ENCODE measurements at places on chromosomes 12 and 14.

GRCh38 chr12:116361414-116362223 is 84.1 kb upstream of the MED13L start:
- no peak for DNase-seq

- no peak for DNase-seq
These were observed 150.0 kb upstream of the CRY1 start for GRCh38 chr12:107243341-107243740.

DNA sequence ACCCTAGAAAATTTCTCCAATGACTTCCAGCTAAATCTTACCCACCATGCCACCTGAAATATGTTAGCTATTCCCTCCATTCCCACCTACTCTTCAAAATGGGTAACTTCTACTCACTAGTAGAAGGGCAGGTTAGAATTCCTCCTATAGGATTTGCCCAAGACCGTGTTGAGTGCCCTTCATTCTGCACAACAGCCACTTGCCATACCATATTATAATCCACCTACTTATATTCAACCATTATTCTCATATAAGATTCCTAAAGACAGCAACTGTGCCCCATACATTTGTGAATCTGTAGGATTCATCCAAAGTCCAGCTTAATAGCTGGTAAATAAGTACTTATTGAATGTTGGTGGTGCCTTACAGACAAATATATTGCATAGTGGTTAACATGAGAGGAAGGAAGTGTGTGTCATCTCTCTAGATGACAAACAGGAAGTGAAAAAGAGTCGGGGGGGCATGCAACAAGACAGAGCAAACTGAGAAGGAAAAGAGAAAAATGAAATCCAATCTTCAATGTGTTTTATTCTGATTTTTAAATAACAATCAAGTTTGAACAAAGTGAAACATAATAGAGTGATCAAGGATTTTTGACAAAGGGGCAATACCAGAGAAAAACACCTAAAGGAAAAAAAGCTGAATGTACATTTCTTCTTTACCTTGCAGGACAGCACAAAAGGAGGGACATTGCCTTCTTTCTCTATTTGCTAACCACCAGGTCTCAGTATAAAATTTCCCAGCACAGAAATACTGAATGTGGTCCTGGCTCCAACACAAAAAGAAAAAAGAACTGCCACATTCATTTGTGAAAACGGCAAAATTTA is 389.3 kb upstream of the USP15 start:
- DNase-seq = no peak

DNA sequence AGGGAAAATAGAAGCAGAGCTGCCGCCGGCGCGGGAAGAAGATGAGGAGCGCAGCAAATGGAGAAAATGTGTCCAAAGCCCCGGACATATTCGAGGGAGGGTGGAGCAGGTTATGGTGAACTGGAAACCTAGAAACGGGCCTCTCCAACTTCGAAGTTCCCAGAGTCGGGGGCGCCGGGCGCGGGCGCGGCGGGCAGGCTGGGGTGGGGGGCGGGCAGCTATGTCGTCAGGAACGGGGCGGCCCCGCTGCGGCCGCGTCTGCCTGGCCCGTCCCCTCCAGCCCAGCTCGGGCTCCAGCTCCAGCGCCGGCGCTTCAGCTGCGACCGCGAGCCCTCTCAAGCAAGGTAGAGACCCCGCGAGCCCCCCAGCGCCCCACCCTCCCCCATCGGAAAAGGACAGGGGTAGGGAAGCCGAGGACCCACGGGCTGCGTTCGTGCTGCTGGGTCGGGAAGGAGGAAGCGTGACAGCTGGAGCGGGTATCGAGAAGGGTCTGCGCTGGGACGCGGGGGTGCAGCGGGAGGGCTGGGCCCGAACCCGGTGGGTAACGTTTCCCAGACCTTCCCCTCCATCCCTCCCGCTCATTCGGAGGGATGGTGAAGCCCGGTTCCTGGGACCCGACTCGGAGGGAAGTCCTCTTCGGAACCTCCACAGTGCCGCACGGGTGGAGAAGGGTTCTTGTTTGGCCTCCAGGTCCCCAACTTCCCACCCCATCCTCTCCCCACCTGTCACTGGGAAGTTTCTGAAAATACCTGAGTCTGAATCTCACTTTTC is 1.0 kb downstream of the DGKA start:
- DNase-seq = no peak

DNA sequence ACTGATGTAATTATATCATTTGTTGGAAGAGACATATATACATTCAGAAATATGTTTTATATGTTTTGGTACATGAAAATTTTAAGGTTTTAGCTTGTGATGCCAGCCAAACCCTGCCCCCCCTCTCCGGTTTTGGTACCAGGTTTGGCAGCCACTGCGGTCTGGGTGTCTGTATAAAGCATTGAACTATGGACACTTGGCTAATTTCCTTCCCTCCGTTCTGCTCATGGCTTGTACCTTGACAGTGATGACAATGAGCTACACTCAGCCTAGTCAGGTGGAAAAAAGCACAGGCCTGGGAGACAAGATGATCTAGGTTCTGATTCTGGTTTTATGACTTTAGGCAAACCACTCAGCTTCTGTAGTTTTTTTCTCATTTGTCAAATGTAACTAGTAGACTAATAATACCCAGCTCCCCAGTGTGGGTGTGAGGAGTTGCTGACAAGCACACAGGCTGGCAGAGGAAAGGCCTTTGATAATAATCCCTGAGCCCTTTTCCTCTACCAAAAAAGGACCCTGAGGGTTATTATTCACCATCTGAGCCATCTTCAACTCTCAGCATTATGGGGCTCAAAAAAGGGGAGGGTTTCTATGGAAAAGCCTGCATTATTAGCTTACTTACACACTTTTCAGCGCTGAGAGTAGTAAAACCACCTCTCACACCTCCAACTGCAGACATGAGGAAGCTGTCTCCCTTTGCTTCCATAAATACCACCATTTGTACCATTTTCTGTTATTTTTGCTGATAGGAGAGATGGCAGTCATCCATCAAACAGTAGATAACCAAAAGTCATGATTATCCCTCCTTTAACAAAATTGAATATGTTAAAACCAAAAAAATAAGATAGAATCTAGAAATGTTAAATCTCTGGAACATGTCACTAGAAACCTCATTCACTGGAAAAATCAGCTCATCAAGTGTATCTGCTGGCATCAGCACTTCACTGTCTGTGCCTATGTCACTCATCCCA is 76.3 kb upstream of the PSMC1 start:
- no peak for DNase-seq

GRCh38 chr12:47850153-47851084 is 30.7 kb upstream of the HDAC7 start:
- no peak for DNase-seq

- DNase-seq = no peak
These were observed 900.9 kb downstream of the BCL11B start for GRCh38 chr14:98371141-98371540.

- DNase-seq = no peak
These were observed 463.0 kb downstream of the AACS start for GRCh38 chr12:125528281-125528680.

- no peak for DNase-seq
These were observed 19.3 kb upstream of the KRT86 start for GRCh38 chr12:52254965-52255751.

GRCh38 chr12:99004799-99005466 is 359.8 kb downstream of the APAF1 start:
- DNase-seq = no peak

DNA sequence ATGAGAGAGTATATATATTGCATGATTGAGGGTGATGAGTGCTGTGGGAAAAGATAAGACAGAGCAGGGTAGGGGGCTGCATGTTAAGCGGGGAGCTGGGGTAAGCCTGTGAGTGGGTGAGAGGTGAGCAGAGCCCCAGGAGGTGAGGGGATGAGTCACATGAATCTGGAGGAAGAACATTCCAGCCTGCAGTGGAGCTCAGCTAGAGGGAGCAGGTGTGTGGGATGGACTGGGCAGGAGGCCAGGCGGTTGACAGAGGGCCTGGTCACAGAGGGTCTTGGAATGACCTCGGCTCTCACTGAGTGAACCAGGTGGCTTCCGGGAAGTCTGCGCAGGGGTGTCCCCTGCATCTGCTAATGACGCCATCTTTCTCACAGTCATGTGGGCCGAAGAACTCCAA is 44.4 kb downstream of the GIT2 start:
- DNase-seq = peak; percentile 93

GRCh38 chr12:62739266-62740015 is 195.5 kb downstream of the PPM1H start:
- no peak for DNase-seq

- DNase-seq = peak; percentile 10
These were observed 27.1 kb upstream of the CLMN start for GRCh38 chr14:95346820-95347219.

- no peak for DNase-seq
These were observed 502 bp downstream of the SMARCD1 start for GRCh38 chr12:50085615-50086072.

DNA sequence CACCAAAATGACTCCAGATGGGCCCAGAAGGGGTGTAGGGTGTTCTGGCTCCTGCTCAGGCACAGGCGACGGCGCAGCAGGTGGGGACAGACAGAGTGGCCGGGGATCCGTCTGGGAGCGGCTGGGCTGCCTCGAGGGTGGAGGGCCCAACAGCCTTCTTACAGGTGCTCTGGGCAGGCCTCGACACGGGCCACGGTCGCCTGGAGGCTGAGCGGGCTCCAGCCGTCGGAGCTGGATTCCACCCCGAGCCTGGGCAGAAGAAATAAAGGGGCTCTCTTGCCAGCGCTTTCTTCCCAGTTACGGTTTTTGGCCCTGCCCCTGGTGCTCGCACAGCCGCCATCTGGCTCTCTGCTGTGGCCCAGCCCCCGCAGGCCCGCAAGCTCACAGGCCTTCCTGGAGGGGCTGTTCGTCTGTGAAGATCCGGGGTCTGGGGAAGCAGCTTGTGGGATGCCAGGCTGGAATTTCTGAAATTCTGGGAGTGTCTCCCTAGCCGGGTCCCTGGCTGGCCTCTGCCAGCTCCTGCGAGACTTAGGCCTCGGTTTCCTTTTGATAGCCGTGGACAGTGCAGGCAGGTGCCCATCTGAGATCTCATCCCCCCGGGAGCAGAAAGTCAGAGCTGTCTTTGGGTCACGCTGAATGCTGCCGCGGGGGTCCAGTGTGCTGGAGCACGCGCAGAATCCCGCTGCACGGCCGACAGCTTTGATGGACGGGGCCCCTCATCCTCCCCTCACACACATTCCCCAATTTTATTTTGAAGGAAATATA is 122.7 kb downstream of the PAPOLA start:
- no peak for DNase-seq

DNA sequence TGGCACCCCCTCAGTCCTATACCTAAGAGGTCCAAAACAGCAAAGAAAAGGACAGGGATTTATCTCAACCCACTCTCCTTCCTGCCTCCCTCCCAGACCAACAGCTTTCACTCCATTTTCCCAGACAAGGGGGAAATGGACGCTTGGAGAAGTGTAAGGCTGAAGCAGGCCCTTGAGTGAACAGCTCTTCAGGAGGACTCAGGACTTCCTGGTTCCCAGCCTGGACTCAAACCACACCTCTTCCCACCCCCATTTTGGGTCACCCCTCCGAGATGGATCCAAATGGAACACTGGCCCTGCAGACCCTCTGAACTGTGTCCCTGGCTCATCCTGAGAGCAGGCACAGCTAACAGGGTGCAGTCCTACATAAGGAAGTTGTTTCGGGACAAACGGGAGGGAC is 2.7 kb downstream of the KMT2D start:
- DNase-seq = no peak

GRCh38 chr14:67228325-67228984 is 12.8 kb upstream of the PALS1 start:
- no peak for DNase-seq

GRCh38 chr12:48001505-48002413 is 2.5 kb downstream of the COL2A1 start:
- no peak for DNase-seq

DNA sequence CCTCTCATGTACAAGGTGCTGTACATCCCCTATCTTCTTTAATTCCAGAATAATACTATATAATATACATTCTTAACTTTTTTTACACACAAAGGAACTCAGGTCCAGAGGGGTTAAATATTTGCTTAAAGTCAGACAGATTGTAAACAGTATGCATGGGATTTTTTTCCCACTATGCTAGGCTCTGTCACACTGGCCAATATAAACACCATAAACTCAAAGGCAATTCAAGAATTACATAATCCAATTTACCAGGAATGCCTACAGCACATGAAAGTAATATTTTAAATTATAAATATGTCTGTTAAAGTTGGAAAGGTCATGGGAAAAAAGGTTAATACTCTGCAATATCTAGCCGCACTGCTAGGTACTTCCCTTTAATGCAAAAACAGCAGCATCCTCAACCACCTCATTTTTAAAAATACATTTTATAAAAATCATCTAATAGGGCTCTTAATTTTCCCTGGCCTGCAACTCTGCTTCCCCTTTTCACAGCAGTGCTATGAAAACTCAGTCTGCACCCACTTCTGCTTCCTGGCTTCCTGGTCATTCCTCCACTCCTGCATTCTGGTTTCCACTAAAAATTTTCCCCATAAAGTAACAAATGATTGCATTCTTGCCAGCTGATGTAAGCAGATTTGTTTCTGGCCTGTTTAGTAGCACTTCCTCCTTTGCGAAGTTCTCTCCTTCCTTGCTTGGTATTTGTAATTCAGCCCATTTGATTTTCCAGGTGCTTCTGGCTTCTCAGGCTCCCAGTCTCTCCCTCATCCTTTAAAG is 128.1 kb downstream of the ITPR2 start:
- no peak for DNase-seq

DNA sequence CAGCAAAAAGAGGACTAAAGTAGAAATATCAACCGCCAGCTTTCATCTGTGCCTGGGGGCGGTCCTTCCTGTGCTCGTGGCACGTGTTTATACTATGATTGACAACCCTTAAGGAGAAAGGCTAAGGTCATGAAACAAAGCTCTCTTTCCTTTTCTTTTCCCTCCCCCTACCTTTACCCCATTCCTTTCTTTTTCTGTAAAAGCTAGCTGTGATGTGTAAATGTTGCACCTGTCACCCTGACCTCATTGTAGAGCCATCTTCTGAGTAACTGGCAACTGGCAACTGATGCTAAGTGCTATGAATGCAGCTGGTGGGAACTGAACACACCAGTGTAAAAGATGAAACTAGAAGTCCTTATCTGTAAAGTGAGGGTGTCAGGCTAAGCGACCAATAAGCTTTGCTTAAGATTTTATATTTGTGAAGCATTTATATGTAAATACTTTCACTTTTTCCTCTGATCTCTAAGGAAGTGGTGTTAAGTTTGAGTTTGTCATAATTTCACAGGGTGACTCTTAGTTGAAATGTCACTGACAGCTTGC is 102.8 kb upstream of the BCAT1 start:
- no peak for DNase-seq

DNA sequence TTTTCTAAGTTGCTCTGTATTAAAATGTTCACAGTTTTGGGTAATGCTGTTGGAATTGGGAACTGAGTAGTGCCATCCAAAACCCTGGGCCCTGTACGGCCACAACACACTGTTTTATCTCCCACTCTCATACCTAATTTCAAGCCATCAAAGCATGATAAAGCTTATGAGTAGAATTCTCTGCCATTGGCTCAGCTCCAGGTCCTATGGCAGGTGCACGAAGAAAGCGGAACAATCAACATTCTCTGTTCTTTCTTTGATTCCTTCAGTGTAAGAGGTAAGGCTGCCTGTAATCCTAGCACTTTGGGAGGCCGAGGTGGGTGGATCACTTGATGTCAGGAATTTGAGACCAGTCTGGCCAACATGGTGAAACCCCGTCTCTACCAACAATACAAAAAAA is 394.9 kb downstream of the CCDC91 start:
- DNase-seq = no peak
